Ovary (tissue), 10 donors: ENCODE measurements at places on chromosomes 12 and 14. TPM values are rescaled to one million over a fixed set of nuclear protein-coding genes. Genes with fewer than 3 reads are reported as not detected.

- DNase-seq, result no peak
These were observed 145.6 kb downstream of the SCARB1 start for GRCh38 chr12:124718036-124718435.

DNA sequence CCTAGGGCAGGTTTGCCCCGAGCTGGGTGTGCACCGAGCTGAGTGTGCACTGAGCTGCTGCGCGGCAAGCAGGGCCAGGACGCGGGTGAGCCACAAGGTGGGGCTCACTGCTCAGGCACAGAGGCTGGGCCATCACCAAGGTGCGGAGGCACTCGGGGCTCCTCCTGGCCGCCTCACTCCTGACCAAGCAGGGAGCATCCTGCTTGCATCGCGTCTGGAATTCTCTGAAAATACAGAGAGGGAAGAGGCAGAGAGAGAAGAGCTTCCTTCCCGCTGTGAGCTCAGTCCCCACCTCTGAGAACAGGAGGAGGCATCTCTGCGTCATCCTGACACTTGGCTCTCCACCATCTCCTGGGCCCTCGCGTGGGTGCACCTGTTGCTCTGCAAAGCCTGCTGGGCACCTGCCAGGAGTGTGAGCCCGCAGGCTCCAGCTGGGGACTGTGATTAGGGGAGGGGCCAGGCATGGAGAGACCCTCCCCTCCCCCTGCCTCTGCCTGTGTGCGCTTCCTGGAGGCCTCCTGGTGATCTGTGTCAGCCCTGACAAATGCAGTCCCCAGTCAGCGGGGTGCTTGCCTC is 116.3 kb downstream of the GLT1D1 start:
- DNase-seq, result no peak

DNA sequence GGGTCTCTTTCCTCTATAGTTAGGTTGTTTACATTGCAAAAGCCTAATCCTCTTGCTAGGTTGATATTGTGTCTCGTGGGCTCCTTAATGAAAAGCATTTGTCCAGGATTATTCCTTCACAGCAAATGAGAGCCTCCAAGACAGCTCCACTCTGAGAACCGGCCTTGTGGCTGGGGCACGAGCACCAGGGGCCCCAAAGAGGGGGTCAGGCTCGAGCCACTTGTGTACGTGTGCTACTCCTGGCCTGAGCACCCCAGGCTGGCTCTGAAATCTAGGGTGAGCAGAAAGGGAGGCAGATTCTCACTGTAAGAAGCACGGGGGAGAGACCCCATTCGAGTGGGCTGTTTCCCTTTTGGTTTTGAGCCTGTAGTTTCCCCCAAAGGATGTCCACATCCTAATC is 45.0 kb upstream of the FZD10 start:
- no peak for DNase-seq

DNA sequence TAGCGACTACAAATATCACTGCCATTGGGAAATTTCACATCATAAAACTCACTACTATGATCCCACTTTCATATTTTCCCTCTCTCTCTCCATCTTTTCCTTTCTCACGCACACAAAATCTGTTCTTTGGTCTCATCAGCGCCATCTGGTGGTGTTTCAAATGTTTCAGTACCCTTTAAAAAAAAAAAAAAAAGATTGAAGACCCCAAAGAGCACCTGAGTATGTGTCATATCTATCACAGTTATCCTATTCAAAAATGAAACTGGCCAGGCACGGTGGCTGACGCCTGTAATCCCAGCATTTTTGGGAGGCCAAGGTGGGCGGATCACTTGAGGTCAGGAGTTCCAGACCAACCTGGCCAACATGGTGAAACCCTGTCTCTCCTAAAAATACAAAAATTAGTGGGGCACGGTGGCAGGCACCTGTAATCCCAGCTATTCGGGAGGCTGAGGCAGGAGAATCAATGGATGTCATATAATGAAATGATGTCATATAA is 72.4 kb downstream of the TTC9 start:
- DNase-seq, result no peak

- DNase-seq, result no peak
These were observed 13.1 kb downstream of the TCTN2 start for GRCh38 chr12:123683964-123684363.

GRCh38 chr14:29652571-29652970 is 275.1 kb downstream of the PRKD1 start:
- DNase-seq, result no peak

GRCh38 chr14:32217301-32217700 is 14.2 kb upstream of the RNU6-8 start:
- DNase-seq, result no peak

GRCh38 chr14:77761205-77761931 is 412 bp upstream of the SNW1 start:
- peak; percentile 31 for DNase-seq

DNA sequence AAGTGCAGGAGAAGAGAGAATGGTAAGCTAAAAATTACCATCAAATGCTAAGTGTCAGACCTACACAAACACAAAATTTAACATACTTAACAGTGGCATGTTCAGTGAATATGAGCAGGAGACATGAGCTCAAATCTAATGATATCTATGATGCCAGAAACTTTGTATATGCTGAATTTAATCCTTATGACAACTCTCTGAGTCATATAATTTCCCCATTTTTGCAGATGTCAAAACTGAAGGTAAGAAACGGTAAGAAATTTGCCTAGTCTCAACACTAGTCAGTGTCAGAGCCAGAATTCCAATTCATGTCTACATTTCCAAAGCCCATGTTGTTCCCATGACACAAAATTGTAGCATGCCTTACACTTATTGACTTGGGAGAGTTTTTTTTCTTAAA is 375.8 kb downstream of the APAF1 start:
- DNase-seq, result no peak

DNA sequence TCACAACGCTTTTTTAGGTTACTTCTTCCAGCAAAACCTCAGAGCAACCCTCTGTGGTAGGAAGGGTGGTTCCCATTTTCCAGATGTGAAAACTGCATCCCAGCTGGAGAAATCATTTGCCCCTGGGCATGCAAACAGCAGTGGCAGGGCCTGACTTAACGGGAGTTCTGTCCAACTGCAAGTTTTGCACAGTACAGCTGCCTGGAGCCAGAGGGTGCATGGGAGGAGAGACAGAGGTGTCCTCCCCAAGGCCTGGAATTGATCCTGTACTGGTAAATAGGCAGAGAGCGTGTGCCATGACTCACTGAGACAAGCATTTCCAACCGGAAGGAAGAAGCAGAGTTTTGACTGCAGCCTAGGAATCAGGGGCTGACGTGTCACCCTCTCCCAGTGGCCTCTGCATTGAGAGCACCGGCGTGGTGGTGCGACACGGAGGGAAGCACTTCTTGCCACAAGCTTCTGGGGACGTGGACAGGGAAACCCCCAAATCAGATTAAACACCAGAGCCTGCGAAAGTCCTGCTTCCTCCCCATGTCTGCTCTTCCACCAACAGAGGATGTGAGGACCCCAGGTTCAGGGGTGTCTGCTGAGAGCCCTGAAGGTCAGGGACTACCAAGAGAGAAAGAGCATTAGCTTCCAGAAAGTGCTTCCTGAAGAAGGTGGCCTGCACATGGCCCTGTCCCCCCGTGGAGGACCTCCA is 19.0 kb upstream of the SERPINA4 start:
- DNase-seq, result no peak

- no peak for DNase-seq
These were observed 79.5 kb downstream of the WASHC3 start for GRCh38 chr12:101982307-101982706.

DNA sequence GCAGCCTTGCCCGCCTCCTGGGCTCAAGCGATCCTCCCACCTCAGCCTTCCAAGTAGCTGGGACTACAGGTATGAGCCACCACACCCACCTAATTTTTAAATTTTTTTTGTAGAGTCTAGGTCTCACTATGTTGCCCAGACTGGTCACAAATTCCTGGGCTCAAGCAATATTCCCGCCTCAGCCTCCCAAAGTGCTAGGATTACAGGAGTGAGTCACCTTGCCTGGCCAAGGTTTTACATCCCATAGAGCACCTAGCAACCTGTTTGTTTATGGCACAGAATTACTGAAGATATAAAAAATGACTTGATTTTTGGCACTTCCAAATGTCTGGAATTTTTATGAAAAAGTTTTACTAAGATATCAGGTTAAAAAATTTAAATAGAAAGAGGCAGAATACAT is 16.5 kb downstream of the MYO1A start:
- no peak for DNase-seq

- DNase-seq, result no peak
These were observed 770 bp downstream of the ABHD4 start for GRCh38 chr14:22598896-22599244.

DNA sequence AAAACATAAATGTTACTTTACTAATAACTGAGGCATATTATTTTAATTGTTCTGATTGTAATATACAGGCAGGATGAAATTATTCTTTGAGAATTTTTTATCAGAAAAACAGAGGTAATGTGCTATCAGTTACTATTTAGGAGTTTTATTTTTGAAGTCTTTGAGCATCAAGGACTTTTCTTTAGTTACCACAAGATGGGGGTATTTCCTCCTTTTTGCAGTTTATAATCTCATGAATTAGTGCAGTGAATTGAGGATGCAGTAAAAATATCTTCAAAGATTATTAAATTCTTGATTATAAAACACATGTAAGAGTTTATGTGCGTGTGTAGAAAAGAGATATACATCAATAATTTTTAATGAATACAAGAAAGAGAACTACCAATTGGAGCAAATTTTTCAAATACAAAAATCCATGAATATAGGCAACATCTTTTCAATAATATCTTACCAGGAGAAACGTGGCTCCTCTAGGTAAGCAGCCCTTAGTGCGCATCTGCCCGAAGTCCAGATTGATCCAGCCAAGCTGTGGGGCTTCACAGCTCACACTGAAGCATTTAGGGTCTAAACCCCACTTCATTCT is 71.6 kb downstream of the ERGIC2 start:
- DNase-seq, result no peak

DNA sequence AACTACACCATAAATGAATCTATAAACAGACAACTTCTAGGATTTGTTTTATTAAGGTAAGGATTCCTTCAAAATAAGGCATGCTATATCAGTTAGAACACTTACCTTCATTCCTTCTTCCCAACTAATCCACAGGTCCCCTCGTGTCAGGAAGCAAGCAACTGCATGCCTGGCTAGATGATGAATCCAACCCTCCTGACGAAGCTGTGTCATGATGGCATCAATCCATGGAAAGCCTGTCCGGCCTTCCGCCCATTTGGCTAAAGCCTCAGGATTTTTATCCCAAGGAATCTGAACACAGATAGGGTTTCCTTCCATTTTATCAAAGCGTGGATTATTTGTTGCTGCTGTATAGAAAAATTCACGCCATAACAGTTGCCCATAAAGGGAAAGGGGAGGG is 12.5 kb upstream of the MTERF2 start:
- DNase-seq, result no peak

GRCh38 chr14:42214981-42215491 is 608.4 kb downstream of the LRFN5 start:
- no peak for DNase-seq

GRCh38 chr12:2739832-2740641 is 54.7 kb upstream of the FKBP4 start:
- no peak for DNase-seq

GRCh38 chr12:70609203-70609602 is 28.0 kb downstream of the PTPRB start:
- DNase-seq, result no peak

- DNase-seq, result no peak
These were observed 147.9 kb upstream of the MYL2 start for GRCh38 chr12:111068290-111068689.

DNA sequence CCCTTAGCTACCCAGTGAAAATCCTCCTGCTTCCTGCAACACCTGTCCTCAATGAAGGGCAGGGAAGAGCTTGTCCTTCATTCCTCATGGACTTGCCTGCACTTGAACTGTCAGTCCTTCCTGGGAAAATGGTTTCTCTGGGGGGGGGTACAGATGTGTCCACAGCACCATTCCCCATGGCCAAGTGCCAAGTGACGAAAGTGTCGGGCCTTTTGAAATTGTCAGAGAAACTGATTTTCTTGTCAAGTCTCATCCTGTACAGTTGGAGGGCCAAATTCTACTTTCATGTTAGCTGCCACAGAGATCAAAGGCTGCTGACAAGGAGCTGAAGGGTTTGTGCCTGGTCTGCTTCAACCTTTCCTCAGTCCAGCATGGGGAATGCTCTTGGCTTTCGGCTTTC is 179.5 kb upstream of the PARP11 start:
- no peak for DNase-seq

GRCh38 chr14:73026243-73026844 is 562 bp downstream of the ZFYVE1 start:
- no peak for DNase-seq

DNA sequence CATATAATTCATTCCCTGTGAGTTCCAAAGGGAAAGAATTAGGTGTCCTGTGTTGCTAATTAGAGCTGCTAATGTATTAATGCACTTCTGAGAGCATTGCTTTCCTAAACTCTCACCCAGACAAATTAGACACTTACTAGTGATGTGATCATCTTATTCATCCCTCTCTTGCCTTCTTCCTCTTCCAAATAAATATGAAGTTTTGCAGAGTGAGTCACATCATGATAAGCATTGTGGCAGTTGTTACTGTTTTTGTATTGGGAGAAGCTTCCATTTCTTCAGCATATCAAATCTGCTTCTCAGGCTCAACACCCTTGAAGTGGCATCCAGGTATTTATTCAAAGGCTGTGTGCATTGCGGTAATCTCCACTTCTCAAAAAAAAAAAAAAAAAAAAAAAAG is 37.3 kb upstream of the E2F7 start:
- no peak for DNase-seq

DNA sequence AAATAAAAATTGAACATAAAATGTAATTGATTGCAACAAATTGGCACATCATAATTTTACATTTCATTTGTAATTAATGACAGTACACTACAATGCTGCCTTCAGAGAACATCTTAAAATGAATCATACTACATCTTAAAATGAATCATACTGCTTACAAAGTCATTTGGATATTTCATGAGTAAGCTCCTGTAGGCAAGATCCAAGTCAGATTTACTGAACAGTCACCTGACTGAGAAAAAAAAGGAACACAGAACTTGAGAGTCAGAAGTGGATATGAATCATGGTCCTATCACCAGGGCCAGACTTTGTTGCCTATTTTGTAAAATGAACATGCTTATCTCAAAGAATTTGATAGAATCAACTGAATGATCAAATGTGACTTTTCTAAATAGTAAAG is 32.7 kb upstream of the FBLN5 start:
- no peak for DNase-seq

Gene PTGER2
- total RNA-seq, result 15.6 TPM

Gene SMIM41
- 2.8 TPM for total RNA-seq

Gene BCL2L14
- not detected for total RNA-seq

Gene RIN3
- total RNA-seq, result 6.2 TPM

Gene CLEC2B
- 26.0 TPM for total RNA-seq

Gene LRTM2
- not detected for total RNA-seq

Gene KRT2
- total RNA-seq, result not detected

Gene MYF6
- not detected for total RNA-seq
